Lung microvascular endothelial cell (primary cell): ENCODE measurements at places on chromosomes 7 and 10.

DNA sequence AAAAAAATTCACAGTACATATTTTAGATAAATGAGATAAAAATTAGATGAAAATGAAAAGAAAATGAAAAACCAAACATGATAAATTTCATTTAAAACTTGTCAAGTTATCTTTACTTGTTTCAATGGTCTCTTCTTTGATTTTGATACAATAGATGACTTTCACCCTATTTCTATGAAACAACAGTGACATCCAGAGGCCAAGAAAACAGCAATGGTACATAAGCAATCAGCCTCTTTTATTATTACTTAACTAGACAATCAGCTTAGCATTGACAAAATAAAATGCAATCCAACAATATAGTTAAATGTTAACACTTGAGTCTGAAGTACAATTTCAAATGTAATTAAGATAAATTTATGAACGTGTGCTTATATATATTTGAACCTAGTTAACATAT is 74.8 kb upstream of the GPR37 start:
- DNase-seq = peak; percentile 17

- DNase-seq = no peak
Measured at GRCh38 chr10:66098595-66099480, 827.0 kb upstream of the LRRTM3 start.

- no peak for DNase-seq
Measured at GRCh38 chr10:69470463-69471384, 19.5 kb downstream of the TSPAN15 start.

DNA sequence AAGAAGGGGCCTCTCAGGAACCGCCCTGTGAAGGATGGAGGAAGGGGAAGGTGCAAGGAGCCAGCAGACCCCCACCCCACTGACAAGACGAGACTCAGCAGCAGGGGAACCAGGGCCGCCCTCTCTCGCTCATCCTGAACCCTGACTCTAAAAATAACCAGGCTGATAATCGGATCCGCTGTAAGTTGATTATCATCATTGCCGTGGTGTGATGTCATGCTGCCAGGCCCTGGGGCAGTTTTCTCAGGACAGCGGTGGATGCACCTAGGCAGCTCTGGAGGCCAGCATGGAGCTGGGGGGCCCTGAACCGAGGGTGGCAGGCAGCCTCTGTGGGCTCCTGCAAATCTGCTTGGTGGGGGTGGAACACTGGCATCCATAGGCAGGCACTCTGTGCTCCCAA is 7.9 kb downstream of the RET start:
- no peak for DNase-seq

GRCh38 chr10:100346765-100347567 is at the start of gene SCD:
TSS of gene SCD (plus strand) at chr10:100347233. CDS start at chr10:100347505, 272 bp downstream.
- DNase-seq = peak; percentile 85

GRCh38 chr10:47336387-47337134 is 11.6 kb upstream of the RBP3 start:
- peak; percentile 40 for DNase-seq

DNA sequence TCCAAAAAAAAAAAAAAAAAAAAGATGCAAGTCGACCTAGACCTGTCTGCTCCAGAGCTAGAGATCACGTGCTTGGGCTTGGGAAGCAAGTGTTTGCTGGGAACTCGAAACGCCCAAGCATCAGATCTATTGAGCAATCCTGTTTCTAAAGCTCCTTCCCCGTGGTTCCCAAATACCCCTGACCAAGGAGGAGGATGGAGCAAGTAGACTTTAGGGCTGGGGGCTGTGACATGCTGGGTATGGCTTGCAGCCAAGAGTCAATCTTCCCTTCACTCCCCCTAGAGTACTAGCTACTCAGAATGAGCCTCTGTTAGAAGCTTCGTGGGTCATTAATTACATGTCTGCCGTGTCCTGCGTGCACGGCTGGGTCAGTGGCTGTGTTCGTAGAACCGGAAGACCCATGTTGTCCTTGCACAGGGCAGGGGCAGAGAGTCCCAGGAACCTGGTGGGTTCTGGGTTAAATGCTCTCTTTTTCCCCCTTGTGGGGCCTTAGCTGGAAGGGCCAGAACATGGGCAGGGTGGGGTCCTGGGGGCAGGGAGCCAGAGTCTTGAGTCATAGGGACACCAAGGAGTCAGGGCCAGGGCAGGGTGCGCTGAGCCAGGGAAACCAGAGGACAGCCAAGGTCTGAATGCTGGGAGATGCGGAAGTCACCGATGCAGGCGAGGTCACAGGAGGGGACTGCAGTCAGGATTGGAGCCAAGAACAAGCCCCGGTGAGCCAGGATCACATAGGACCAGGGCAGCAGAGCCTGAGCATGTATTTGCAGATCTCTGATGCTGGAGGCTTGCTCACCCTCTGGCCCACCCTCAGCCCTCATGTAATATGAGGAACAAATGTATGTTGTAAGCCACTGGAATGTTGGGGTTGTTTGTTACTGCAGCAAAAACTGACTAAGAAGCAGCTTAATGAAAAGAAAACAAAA is 34.6 kb upstream of the TPST1 start:
- peak; percentile 30 for DNase-seq

- DNase-seq = no peak
Measured at GRCh38 chr10:91007655-91008054, 86.8 kb upstream of the ANKRD1 start.

DNA sequence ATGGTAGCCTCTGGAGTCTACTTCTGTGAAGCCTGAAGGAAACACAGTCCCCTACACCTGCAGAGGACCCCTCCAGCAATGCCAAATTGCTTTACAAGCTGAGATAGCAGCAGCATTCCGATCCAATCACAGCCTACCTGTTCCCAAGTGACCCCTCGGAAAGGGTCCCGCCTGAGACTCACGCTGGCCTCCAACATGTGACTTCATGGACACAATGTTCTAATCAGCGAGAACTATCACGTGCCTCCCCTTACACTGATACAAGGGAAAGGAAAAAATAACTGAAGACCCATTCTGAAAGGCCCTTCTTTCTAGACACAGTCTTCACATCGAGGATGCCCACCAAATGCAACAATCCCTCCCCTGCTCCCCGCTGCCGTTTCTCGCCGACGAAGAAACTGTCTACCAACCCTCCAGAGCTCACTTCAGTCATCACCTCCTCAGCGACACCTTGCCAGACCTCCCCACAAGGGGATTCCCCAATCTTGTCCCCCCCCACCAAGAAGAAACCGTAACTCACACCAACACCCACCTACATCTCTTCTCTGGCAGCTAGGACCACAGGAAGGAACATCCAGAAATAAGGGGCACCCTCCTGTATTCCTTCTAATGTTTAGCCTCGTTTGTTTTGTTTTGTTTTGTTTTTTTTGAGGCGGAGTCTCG is 1.8 kb downstream of the SNX8 start:
- DNase-seq = no peak

DNA sequence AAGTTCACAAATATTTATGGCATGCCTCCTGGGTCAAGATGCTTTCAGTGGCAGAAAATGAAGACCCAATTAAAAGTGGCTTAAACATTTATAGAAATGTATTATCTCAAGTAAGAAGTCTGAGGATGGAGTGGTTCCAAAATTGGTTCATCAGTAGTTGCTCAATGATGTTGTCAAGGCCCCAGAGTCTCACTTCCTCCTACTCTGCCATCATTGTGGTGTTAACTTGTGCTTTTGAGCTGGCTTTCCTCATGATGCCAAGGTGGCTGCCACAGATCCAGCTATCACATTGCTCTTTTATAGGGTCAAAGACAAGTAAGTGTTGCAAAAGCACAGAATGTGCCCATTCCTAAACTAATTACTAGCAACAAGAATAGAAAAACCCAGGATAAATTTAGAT is 404.6 kb upstream of the NRP1 start:
- DNase-seq = no peak

DNA sequence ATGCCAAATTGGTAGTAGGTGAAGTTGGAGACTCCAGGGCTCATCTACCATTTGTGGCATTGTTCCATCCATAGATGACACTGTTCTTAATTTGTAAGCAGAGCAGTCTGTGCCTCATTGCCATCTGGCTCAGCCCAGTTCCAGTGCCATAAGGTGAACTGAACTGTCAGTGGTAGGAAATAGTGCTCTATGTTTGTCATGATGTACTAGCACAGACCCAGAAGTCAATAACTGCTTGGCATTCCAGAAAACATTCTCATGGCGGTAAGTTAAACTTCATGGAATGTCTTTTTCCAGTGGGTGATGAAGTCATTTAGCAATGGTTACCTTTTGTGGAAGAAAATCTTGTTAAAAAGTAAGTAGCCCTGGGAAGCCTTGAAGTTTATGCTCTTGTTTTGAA is 302.7 kb downstream of the SUGCT start:
- DNase-seq = peak; percentile 23

DNA sequence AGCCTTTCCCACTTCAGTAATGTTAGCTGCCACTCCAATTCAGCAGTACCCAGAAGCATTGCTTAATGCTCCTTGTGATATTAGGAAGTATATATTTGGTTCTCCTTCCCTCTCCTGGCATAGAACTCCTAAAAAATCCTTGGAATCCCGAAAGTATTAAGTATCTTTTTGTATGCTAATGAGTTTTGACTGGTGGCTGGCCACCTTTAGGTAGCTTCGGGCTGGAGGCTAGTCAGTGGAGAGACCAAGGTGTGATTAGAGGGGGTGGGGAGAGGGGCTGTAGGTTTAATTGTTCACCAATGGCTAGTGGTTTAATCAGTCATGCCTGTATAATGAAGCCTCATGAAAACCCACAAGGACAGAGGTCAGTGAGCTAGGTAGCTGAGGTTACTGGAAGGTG is 12.2 kb downstream of the COMTD1 start:
- DNase-seq = no peak

DNA sequence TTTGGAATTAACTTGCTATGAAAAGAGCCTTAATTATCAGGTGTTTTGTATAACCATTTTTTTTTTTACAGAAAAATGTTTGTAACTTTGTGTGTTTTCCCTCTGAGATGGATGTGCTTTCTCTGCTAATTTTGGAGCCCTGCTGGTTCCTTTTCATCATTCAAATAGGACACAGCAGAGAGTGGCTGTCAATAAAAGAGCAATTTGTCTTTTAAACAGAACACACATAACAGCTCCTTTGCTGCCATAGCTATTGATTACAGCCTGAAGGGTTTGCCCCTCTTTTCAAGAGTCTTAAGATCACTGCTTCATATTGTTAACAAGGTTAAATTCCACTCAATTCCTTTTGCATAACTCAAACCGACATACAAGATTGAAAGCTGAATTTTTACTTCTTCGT is 187.2 kb upstream of the MBL2 start:
- DNase-seq = no peak

DNA sequence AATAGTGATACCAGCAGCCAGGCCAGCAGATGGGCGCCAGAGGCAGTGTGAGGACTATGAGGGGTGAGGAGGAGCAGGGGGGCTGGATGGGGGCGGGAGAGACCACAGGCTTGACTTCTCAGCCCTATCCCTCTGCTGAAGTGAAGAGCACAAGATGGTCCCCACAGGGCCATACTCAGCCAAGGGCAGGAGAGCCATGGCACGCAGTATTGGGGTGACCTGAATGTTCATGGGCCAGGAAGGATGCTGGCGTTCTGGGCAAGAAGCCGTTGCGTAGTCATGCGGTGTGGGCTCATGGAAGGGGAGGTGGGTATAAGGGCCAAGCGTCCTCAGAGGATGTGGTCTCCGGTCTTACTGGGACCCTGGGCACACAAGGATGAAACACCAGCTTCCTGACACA is 146.3 kb downstream of the PRKAG2 start:
- no peak for DNase-seq
